ENCODE measurements at places on chromosomes 12 and 14.
A peak's percentile ranks its signal among the peaks of the same experiment; 100 is the strongest.

DNA sequence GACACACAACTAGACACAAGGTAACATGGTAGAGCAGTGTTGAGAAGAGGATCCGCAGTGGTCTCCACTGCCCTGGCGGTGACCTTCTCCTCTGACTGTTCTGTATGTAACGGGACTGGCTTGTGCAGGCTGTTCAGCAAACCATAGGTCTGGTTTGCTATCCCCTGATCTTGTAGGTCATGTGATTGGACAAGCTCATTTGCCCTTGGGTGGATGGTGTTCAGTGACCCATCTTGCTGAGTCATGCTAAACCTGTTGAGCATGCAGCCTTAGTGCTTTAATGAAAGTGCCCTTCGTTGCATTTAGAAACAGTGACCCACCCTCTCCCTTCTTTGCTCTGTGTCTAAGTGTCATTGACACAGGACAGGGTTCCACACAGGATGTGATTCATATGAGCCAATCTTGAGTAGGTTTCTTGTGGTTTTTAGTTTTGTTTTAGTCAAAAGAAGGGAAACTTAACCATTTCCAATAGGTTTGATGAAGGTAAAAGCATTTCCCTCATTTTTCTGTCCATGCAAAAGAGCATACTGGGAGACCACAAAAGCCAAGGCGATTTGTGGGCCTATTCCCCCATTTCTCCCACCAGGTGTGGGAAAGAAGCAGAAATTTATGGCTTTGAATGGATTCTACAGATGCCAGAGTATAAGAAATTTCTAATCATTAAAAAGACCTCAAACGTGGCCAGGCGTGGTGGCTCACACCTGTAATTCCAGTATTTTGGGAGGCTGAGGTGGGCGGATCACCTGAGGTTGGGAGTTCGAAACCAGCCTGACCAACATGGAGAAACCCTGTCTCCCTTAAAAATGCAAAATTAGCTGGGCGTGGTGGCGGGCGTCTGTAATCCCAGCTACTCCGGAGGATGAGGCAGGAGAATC, 32.6 kb upstream of the HIF1A start:
- peak; percentile 75 for DNase-seq

- no peak for DNase-seq
Observed at GRCh38 chr12:29113101-29113500, 36.0 kb upstream of the FAR2 start.

- peak; percentile 57 for DNase-seq
Observed at GRCh38 chr14:50599700-50600444, 39.9 kb downstream of the ATL1 start.

GRCh38 chr14:62234849-62235248, 472.6 kb downstream of the SNAPC1 start:
- DNase-seq = no peak

GRCh38 chr14:46769292-46769691, 117.7 kb upstream of the RPL10L start:
- no peak for DNase-seq

DNA sequence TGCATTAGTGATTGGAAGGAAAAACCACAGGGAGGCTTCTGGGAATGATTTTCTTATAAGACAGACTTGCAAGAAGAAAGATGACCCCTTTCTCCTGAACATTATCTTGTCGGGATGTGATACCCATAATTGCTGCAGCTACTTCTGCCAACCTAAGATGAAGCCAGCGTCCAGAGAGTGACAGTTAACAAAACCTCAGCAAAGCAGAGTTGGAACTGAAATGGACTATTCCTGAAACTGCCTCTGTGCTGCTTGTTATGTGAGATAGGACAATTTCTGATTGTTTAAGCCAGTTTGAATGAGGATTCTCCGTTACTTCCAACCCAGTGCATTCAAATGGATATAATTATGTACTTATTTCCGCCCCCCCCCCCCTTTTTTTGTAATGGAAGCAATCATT, 204.5 kb downstream of the ERC1 start:
- DNase-seq = no peak

GRCh38 chr14:95503365-95504134, 12.9 kb downstream of the SYNE3 start:
- no peak for DNase-seq

- no peak for DNase-seq
Observed at GRCh38 chr12:6442836-6443235, 1.9 kb upstream of the CD27 start.

GRCh38 chr12:67594888-67595287, 53.7 kb upstream of the DYRK2 start:
- DNase-seq = peak; percentile 14

- DNase-seq = no peak
Observed at GRCh38 chr12:16515666-16516065, 90.3 kb downstream of the LMO3 start.

DNA sequence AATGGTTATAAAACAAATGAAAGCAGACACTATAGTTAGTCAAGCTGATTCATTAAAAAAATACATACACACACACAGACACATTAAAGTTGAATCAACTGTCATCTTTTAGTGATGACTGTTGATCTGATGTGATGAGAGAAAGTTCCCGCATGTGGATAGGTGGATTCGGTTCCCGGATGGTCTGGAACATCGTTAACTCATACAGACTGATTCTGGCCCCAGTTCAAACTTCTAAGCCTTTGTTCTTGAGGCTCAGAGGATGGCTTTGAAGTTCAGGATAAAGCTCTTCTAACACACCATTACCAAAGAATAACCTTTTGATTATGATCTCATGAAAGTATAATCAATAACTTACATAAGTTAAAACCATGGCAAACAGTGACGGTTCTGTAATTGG, 27.5 kb downstream of the WIF1 start:
- no peak for DNase-seq

GRCh38 chr14:38256533-38256840, 594 bp upstream of the CLEC14A start:
- DNase-seq = peak; percentile 62

GRCh38 chr14:48876806-48877340, 709.3 kb downstream of the RPS29 start:
- DNase-seq = no peak

- DNase-seq = no peak
Observed at GRCh38 chr12:124403273-124403672, 108.4 kb downstream of the RFLNA start.

GRCh38 chr14:81303258-81303935, 82.6 kb upstream of the GTF2A1 start:
- DNase-seq = peak; percentile 79

GRCh38 chr14:104678346-104678745, 11.1 kb upstream of the INF2 start:
- DNase-seq = peak; percentile 69

- DNase-seq = no peak
Observed at GRCh38 chr14:95386536-95387095, 66.9 kb upstream of the CLMN start.

DNA sequence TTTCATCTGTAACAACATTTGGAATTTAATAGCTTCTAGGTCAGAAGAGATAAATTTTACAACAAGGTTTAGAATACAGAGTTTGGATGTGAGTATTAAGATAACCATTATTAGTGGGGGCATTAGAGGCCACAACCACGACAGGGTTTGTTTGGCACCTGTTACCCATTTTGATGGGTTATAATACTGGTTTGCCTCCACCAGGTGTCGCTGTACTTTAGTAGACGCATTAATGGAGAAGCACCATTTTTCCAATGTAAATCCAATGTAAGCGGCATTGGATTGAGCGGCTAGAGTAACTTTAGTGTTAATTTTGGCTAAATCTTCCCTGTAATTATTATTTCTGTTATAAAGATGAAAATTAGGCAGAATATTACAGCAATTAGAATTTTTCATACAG, 136.2 kb downstream of the SLCO1B3 start:
- peak; percentile 47 for DNase-seq

- no peak for DNase-seq
Observed at GRCh38 chr12:20183563-20183962, 184.8 kb upstream of the PDE3A start.

GRCh38 chr12:31272607-31273225, 53.2 kb downstream of the SINHCAF start:
- no peak for DNase-seq

GRCh38 chr14:46381674-46382073, 269.9 kb downstream of the RPL10L start:
- DNase-seq = no peak

DNA sequence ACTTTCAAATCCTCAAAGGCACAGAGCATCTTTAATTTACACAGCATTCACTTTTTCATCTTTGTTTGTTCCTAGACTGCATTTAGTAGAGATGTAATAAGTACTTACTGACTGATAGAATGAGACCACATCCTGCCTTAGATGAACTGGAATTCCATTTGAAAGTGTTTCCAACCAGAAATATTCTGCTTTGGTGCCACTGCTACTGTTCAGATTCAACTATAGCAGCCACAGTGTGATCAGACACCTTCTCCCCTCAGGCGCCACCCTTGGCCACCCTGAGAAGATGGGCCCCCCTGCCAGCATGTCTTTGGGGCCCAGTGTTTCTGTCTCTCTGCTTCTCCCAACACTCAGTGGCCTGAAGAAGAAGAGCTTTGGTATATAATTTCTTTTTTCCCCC, 449.1 kb downstream of the RAD51B start:
- no peak for DNase-seq

- DNase-seq = peak; percentile 48
Observed at GRCh38 chr14:75979071-75979571, 2.7 kb downstream of the TGFB3 start.

DNA sequence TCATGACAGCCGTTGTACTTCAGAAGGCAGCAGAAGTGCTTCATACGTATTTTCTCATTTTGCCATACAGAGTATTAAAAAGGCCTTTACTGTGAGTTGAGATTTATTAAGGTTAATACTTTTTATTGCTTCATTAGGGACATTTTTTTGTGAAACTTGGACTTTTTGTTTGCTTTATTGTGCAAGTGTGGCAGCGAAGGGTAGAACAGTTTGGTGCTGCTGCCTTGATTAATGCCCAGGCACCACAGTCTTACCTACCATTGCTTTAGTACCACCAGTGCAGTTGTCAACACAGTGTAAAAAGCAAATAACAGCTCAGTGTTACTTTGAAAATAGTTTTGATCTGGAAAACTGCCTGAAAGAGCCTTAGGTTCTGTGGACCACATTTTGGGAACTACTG, 147.4 kb downstream of the PCNX1 start:
- no peak for DNase-seq

- no peak for DNase-seq
Observed at GRCh38 chr12:951176-951575, 1.7 kb upstream of the RAD52 start.

DNA sequence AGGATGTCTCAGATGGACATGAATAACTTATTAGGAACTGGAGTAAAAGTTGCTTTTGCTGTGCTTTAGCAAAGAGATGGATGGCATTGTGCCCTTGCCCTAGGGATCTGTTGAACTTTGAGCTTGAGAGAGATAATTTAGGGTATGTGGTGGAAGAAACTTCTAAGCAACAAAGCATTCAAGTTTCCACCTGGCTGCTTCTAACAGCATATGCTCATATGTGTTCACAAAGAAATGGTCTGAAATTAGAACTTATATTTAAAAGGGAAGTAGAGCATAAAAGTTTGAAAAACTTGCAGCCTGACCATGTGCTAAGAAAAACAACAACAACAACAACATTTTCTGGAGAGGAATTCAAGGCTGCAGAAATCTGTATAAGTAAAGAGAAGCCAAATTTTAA, 7.9 kb upstream of the CPSF6 start:
- no peak for DNase-seq

DNA sequence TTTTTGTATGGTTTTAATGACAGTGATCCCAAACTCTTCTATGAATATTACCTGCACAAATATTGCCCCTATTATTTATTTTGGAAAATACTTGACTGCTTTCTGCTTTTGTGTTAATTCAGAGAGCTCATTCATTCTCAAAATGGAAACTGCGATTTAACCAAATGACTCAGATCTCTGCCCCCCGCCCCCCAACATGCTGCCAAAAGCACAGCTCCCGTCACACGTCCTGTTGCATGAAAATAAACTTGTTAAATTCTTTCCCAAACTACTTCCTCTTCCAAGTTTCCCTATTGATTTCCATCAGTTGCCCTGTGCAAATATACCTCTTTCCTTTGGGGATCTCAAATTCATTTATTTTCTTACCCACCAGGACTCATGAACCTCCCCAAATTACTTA, 18.0 kb upstream of the NRDE2 start:
- no peak for DNase-seq

DNA sequence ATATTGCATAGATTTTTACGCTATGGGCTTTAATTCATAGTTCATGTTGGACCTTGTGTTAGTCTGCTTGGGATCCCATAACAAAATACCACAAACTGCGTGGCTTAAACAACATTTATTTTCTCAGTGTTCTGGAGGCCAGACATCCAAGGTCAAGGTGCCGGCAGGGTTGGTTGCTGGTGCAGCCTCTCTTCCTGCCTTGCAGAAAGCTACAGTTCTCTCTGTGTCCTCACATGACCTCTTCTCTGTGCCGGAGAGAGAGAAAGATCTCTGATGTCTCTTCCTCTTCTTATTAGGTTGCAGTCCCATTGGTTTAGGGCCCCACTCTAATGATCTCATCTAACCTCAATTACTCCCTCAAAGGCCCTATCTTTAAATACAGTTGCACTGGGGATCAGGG, 170.5 kb downstream of the IPO8 start:
- DNase-seq = no peak

- no peak for DNase-seq
Observed at GRCh38 chr12:99611117-99611516, 36.4 kb upstream of the GARIN6 start.

GRCh38 chr14:83019744-83020414, 1486.2 kb upstream of the SEL1L start:
- DNase-seq = no peak

GRCh38 chr12:110907583-110907982, 12.8 kb downstream of the MYL2 start:
- no peak for DNase-seq

- no peak for DNase-seq
Observed at GRCh38 chr12:117660896-117661295, 299.5 kb upstream of the NOS1 start.

GRCh38 chr12:51323966-51324895, at the start of gene BIN2:
TSS of gene BIN2 (minus strand) at chr12:51324174. CDS start at chr12:51324102, 72 bp downstream.
- peak; percentile 95 for DNase-seq

GRCh38 chr14:52103416-52103815, 34.6 kb upstream of the NID2 start:
- no peak for DNase-seq

DNA sequence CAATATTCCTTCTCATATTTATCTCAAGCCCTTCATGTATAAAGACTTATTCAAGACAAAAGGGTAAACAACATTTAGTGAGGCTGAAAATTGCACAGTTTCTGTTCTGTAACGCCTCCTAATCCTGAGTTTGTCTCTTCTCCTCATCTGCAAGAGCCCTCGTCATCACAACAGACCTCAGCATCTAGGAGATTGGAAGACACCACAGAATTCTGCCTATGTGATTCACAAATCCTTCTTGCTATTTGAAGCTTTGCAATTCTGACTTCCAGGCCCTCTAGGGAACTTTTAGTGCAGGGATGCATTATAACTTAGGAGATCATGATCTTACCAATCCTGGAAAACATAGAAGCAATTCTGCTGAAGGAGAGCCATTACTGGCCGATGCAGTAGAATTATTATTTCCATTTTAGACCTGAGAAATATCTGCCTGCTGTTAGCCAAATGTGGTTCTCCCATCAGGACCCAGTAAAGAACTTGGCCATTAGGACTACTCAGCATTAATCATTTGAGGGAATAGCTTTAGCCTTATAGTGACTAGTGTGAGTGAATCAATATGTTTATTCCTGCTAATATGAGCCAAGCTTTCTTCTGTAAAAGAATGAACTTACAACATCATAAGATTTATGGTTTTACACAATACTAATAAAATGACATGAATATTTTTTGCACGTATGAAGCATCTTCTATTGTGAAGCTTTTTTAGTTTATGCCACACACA, 119.5 kb downstream of the ANO4 start:
- DNase-seq = no peak

All from hematopoietic multipotent progenitor cell treated with erythropoietin and hydrocortisone succinate and interleukin-3 and kit ligand, for 4 days (in vitro differentiated cells).